ENCODE measurements at places on chromosomes 1 and 21.

DNA sequence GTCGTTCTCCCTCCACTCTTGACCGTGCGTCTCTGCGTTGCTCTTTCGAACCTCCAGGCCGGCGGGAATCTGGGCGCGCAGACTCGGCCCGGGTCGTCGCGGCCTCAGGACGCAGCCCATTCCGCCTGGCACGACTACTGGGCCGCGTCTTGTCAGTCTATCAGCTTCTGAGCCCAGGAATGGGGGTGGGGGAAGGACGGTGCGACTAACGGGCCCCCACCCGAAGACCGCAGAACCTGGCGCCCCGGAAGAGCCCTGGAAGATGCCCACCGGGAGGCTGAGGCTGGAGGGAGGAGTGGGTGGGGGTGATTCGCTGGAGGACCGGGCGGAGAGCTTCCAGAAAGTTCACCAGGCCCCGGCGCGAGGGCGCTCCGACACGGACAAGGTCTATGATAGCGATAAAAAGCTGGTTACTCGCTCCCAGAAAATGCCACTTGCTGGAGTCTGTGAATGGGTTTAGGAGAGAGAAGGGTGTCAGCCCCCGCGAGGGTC is 1.7 kb upstream of the DMRTA2 start:
- DNase-seq = no peak

- no peak for DNase-seq
These were observed 117.6 kb downstream of the AK5 start for GRCh38 chr1:77399250-77400086.

- DNase-seq = no peak
These were observed 411.1 kb upstream of the CXADR start for GRCh38 chr21:17101696-17102095.

GRCh38 chr1:220697326-220697725 is 7.2 kb downstream of the C1orf115 start:
- DNase-seq = no peak

- DNase-seq = peak; percentile 16
These were observed 9.6 kb upstream of the ADORA1 start for GRCh38 chr1:203117611-203118575.

DNA sequence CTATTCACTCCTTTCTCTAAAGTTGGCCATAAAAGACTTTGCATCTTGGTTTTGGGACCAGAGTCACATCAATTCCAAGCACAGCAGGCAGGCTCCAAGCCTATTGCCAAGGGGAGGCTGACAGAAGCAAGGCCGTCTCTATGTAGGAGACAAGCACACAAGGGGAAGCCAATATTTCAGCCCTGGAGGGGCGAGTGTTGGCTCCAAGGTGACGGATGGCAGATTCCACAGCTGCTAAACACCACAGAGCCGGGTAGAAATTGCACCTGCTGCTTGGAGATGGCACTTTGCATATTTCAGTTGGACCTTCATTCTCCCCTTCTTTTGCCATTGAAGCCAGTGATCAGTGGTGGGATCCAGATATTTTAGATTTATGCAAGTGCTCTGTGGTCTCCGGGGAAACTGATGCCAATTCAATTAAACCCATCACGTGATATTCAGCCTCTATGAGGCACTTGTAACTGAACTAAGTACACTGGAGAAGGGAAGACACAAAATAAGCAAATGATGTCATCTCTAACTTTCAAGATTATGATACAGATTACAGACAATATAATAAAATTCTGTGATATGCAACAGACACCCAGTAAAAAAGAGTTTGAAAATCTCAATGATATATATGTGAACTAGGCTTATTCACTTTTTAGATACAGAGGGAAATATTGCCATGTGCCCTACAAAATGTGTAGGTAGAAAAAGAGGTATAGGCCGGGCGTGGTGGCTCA is 102.8 kb upstream of the GREM2 start:
- DNase-seq = no peak

GRCh38 chr1:10575616-10576015 is 100.9 kb downstream of the PEX14 start:
- no peak for DNase-seq

- DNase-seq = no peak
These were observed 508 bp downstream of the RAVER2 start for GRCh38 chr1:64745181-64745985.

DNA sequence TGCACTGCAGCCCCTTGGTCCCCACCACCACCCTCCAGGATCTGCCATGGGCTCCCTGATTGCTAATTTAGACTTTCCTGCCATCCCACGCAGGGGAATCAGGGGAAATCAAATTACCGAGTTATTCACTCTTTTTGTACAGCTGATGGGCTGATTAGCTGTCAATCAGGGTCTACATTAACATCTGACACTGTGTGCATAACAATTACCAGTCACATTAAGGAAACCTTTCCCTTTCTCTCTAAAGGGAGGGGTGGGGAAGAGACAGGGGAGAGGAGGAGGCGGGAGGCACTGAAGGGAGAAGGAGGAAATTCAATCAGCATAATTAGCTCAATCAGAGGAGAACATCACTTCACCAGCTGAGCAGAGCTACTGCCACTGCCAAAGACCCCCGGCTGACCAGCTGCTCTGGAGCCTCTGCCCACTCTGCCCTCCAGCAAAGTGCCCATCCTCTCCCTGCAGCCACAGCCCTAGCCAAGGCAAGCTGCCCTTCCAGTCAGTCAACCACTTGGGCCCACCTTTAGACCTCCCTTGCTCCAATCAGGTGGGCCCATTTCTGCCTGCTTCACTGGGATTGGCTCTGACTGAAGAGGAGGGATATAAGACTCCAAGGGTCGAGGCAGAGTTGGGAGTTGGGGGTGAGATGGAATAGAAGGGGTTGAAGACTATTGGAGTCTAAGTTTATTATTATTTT is 199.3 kb upstream of the ZC3H12A start:
- no peak for DNase-seq

- no peak for DNase-seq
These were observed 148.2 kb downstream of the PRDM16 start for GRCh38 chr1:3217181-3217641.

DNA sequence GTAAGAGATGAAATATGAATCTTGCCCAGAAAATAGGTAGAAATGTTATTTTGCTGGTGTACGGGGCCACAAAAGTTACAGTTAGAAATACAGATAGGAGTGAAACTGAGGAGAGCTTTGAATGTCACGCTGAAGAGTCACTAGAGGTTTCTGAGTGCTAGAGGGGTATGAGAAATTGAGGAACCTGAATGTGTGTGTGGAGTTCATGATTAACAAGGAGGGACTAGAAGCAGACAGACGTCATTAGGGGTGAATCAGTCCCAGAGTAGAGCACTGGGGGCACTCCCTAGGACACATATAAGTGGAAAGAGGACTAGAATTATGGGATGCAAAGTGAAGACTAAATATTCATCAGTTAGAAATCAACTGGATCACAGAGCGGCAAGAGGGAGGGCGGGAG is 188.9 kb upstream of the MAP1LC3C start:
- DNase-seq = no peak

DNA sequence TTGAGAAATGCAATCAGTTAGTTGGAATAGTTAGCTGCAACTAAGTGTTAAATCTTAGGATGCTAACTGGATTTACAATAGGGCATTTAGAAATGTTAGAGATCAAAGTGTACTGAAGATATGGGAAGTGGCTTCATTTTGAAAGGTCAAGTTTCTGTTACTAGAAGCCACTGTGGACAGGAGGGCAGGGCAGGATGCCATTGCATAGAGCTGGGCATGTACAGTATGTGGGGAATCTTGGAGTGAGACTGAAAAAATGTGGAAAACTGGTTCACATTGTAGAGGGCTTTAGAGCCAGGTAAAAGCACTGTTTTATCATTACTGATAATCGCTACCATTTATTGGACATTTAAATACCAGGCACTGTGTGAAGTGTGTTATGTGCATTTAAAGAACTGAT is 31.0 kb downstream of the ARID1A start:
- DNase-seq = no peak

GRCh38 chr21:38824124-38824822 is 18.5 kb downstream of the ETS2 start:
- DNase-seq = no peak

- DNase-seq = no peak
These were observed 159.1 kb upstream of the C8B start for GRCh38 chr1:57124768-57125446.

DNA sequence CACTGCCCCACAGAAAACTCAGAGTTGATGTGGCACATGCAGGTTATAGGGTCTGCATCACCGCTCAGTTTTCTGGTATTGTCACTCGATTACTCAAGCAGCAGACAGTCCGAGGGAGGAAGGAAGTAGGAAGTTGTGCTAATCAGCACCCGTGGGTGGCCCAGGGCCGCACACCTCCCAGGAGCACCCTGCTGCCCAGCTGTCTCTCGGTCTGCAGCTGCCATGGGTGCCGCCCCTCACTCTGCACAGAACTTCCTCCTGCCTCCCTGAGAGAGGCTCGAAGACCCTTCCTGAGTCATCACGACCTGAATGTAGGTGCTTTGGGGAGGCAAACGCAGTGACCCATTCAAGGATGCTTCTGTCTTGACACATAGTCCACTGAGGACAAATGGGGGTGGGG is 4.2 kb upstream of the TFF3 start:
- DNase-seq = no peak

DNA sequence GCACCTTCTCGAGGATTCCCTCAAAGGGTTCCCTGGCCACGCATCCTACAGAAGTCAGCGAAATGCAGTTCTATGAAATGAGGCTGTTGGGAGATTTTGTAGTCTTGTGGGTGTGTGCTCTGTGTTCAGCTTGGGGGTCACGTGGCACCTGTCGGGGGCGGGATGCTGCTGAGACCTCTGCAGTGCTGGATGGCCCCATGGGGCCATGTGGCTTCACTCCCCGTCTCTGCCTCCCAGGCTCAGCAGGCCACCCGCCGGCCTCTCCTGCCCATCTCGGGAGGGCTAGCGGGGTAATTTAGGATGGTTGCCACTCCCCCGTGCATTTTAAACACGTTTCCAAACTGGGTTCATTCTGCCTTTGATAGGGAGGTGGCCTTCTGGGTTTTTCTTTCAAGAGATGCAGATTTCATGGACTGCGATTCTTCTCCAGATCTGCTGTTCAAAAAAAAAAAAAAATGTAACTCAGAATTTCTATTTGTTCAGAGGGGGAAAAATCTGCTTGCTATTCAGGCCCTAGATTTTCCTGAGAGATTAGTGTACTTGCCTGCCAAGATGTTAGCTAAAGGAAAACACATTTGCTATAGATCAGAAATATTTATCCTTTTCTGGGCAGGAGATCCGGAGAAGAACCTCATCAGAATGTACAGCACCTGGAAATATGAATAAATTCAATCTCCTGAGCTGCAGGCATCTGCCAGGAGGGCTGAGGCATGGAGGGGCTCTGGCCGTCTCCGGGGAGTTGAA is 277.2 kb upstream of the VAMP3 start:
- no peak for DNase-seq

GRCh38 chr1:176903474-176903873 is 261.0 kb downstream of the ASTN1 start:
- DNase-seq = no peak

DNA sequence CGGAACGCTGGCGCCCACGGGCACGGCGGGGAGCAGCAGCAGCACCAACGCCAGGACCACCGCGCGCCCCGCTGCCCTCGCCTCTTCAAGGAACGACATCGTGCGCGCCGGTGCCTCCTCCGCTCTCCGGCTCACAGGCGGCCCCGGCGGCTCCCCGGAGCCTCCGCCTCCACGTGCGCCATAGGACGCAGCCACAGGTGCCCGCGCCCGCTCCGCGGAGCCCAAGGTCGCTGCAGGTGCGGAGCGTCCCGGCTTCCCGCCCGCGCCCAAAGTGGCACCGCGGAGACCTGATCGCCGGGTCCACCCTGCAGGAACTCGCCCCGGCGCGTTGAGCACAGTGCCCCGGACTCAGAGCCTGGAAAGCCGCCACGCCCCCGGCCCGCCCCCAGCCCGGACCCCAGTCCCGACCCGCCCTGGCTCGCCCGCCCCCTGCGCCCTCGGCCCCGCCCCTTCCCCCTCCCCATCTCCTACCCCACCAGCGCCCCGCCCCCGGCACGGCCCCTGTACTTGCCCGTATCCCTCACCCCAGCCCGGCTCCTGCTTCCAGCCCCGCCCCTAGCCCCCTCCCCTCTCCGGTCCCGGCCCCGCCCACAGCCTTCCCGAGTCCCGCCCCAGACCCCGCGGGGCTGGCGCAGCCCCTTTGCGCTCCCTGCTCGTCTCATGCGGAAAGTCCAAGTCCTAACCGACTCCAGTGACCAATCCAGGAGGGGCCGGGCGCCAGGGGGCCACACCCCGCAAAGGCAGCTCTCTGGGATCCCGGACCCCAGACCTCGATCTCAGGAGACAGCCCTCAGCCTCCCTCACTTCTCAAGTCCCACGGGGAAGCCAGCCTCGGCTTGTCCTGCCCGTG is at the start of gene MEGF6:
Gene MEGF6, minus strand, starts transcription at position 339 of the 850 bp plus-strand sequence. Its CDS starts 240 bp downstream, at position 99.
- DNase-seq = peak; percentile 31

GRCh38 chr1:212284332-212284743 is 872 bp upstream of the PPP2R5A start:
- no peak for DNase-seq

DNA sequence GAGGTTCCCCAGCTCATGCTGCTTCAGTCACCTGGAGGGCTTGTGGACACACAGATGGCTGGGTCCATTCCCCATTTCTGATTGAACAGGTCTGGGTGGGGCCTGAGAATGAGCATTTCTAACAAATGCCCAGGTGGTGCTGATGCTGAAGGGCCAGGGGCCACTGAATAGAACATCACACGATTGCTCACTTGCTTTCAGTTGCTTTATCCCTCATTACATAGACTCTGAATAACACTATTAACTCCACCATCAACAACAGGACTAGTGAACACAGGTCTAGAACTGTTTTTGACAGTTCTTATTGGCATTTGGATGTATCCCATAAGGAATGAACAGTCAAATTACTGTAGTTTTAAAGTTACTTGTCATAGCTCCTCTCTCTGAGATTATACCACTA is 12.1 kb downstream of the TRAPPC10 start:
- no peak for DNase-seq

DNA sequence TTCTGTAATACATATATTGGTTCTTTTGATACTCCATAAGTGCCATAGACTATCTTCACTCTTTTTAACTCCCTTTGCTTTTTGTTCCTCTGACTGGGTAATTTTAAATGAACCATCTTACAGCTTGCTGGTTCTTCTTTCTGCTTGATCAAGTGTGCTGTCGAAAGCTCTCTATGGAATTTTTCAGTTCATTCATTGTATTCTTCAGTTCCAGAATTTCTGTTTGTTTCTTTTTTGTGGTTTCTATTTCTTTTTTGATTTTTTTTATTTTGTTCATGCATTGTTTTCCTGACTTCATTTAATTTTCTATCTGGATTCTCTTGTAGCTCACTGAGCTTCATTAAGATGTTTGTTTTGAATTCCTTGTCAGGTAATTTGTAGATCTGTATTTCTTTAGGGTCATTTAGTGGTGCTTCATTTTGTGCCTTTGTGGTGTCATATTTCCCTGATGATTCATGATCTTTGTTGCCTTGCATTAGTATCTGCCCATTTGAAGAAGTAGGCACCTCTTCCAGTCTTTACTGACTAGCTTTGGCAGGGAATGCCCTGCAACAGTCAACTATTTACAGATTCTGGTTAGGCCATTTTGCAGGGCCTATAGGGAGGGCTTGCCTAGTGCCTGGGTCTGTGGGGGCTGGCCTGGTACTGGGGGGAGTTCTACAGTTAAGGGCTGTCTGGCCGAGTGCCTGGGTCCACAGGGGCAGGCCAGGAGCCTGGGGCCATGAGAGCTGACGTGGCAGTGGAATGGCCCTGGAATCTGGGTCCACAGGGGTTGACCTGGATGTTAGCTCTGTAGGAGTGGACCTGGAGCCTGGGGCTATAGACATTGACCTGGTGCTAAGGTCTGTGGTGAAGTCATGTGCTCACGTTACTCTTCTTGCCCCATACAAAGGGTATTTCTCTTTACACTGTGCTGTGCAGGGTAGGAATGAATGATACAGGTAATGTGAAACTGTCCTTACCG is 89.7 kb downstream of the MAGI3 start:
- no peak for DNase-seq

- no peak for DNase-seq
These were observed 35.2 kb upstream of the KCNJ15 start for GRCh38 chr21:38221594-38221993.

All from NCI-H1048 (cell line).